Glutamatergic neuron (in vitro differentiated cells): ENCODE measurements at places on chromosomes 7 and 10. TPM values are rescaled to one million over a fixed set of nuclear protein-coding genes. Genes with fewer than 3 reads are reported as not detected.

GRCh38 chr10:110893559-110894179 lies 21.9 kb downstream of the PDCD4 start:
- no peak overlapping the region for H3K4me3 ChIP-seq
- DNase-seq: no peak
- H3K27ac ChIP-seq: no peak overlapping the region
- H3K36me3 ChIP-seq: no peaks in the 10 kb centered on the region
- no peaks in the 10 kb centered on the region for H3K27me3 ChIP-seq

- H3K27me3 ChIP-seq: no peaks in the 10 kb centered on the region
- H3K4me1 ChIP-seq: no peaks in the 10 kb centered on the region
- H3K4me3 ChIP-seq: no peak overlapping the region
- no peak for DNase-seq
- H3K27ac ChIP-seq: no peak overlapping the region
Observed at GRCh38 chr10:47073967-47074366, 162.7 kb downstream of the PTPN20 start.

Gene PRF1
- 2.6 TPM for total RNA-seq

- H3K27ac ChIP-seq: no peak overlapping the region
- no peaks in the 10 kb centered on the region for H3K4me1 ChIP-seq
- H3K36me3 ChIP-seq: no peaks in the 10 kb centered on the region
- no peak for DNase-seq
- H3K4me3 ChIP-seq: no peak overlapping the region
Observed at GRCh38 chr10:128475686-128476367, 349.6 kb upstream of the MKI67 start.

Gene PRPS1L1
- total RNA-seq: not detected

- H3K4me3 ChIP-seq: no peak overlapping the region
- H3K4me1 ChIP-seq: peaks cover 56% of the 10 kb centered on the region
- no peak overlapping the region for H3K27ac ChIP-seq
- H3K36me3 ChIP-seq: no peaks in the 10 kb centered on the region
- H3K27me3 ChIP-seq: peaks cover 2% of the 10 kb centered on the region
Observed at GRCh38 chr7:30159163-30159562, 24.4 kb downstream of the MTURN start.

DNA sequence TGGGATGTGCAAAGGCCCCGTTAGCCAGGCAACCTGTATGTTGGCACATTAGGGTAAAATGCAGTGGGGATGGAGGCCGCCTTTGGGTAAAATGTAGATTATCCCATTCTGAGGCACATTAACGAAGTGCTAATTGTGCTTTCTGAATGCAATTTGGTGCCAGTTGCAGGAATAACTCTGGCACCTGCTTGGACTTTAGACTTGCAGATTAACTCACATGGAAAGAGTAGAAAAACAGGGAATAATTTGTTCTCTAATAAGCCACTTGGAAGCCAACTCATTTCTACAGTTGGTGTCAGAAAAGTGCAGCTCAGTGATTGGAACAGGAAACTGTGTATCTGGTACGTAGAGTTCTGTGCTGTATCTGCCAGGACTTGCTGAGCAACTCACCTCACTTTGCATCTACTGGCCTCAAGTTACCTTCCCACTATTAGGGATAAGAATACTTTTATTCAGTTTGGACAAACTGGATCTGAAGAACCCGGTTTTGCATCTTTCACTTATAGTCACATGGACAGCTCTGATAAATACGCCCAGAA lies 377.4 kb upstream of the PODXL start:
- no peak for DNase-seq
- peaks cover 2% of the 10 kb centered on the region for H3K27me3 ChIP-seq
- no peaks in the 10 kb centered on the region for H3K4me1 ChIP-seq
- H3K4me3 ChIP-seq: no peak overlapping the region

DNA sequence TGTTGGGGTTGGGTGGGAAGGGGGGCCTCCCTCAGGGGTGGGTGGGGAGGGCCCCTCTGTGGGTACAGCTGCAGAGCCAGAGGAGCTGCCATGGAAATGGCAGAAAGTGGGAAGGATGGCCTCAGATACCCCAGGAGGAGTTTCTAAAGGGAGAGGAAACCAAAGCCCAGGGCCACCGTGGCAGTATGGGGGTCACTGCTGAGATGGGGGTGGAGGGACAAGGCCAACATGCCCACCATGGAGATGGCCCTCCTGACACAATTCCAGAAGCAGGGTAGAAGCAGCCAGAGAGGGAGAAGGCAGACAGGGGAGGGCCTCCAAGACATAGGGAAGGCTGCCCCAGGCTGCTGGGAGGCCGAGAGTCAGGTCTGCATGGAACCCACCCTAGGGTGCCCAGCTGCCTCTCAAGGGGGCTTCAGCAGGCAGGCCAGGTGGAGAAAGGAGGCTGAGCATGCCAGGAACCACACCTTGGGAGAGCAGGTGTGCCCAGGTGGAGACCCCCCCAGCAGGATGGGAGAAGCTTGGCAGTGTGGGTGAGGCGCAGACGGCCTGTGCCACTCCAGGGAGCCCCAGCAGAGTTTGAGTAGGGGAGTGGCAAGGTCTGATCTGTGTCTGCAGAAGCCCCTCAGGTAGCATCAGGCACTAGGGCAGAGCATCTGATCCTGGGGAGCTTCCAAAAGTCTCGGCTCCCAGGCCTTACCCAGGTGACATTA lies 146.8 kb downstream of the ARHGAP22 start:
- no peak overlapping the region for H3K27ac ChIP-seq
- H3K4me3 ChIP-seq: no peak overlapping the region
- peaks cover 5% of the 10 kb centered on the region for H3K36me3 ChIP-seq
- DNase-seq: no peak

DNA sequence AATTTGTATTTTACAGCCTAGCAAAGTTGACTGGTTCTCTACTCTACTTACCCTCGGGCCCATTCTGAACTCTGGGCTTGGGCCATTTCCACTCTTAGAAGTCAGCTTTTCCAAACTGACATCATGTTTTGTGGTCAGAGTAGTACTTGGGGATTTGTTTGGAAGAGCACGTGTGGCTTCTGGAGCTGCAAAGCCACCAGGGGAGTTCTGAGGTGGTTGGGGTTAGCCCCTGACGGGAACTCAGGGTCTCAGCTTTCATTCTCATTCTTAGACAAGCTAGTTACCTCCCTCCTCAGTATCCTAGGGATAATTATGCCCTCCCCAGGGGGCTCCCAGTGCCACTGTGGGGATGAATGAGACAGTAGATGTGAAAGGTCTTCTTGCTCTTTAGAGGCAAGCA lies 647.7 kb upstream of the GALNT17 start:
- H3K27ac ChIP-seq: no peak overlapping the region
- no peak overlapping the region for H3K4me3 ChIP-seq
- peaks cover 9% of the 10 kb centered on the region for H3K27me3 ChIP-seq
- DNase-seq: no peak
- H3K4me1 ChIP-seq: peaks cover 40% of the 10 kb centered on the region

GRCh38 chr7:138289082-138289481 lies 171.0 kb upstream of the TRIM24 start:
- H3K27me3 ChIP-seq: peaks cover 1% of the 10 kb centered on the region
- no peak overlapping the region for H3K27ac ChIP-seq
- no peak for DNase-seq
- H3K4me1 ChIP-seq: no peaks in the 10 kb centered on the region
- H3K4me3 ChIP-seq: no peak overlapping the region

Gene ATG9B
- 9.4 TPM for total RNA-seq

DNA sequence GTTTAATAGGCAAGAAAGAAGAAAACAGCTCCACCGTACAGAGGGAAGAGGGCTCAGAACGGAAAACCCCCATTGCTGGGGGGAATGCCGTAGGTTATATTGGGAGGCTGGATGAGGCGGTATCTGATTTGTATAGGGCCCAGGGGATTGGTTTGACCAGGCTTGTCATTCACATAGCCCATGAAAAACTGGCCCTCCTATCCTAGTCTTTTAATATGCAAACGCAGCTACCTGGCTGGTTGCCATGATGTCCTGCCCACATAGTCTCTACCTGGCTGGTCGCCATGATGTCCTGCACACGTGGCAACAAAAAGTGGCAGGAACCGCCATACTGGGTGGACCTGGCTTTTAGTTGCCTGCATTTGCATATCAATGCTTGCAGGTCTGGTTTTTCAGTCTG lies 84.7 kb downstream of the AUTS2 start:
- no peak overlapping the region for H3K4me3 ChIP-seq
- peaks cover 42% of the 10 kb centered on the region for H3K4me1 ChIP-seq
- no peaks in the 10 kb centered on the region for H3K27me3 ChIP-seq
- DNase-seq: no peak
- no peak overlapping the region for H3K27ac ChIP-seq
- H3K36me3 ChIP-seq: no peaks in the 10 kb centered on the region

Gene GOLGA7B
- total RNA-seq: 21.5 TPM

GRCh38 chr10:5404208-5405041 lies at the start of gene TUBAL3:
TUBAL3 (minus strand) TSS chr10:5404828; CDS start chr10:5404792, 36 bp downstream.
- H3K27ac ChIP-seq: no peak within 1 kb of the TSS
- peaks cover 2% of the 10 kb centered on the region for H3K27me3 ChIP-seq
- no peak within 1 kb of the TSS for H3K4me3 ChIP-seq
- no peaks in the 10 kb centered on the region for H3K4me1 ChIP-seq
- H3K36me3 ChIP-seq: peaks cover 5% of the 10 kb centered on the region

- no peak for DNase-seq
- H3K4me1 ChIP-seq: no peaks in the 10 kb centered on the region
- no peak overlapping the region for H3K27ac ChIP-seq
- H3K27me3 ChIP-seq: no peaks in the 10 kb centered on the region
- H3K36me3 ChIP-seq: no peaks in the 10 kb centered on the region
Observed at GRCh38 chr10:90788199-90788491, 69.7 kb downstream of the HTR7 start.

GRCh38 chr7:90064370-90064769 lies 89.9 kb upstream of the STEAP1 start:
- no peaks in the 10 kb centered on the region for H3K27me3 ChIP-seq
- DNase-seq: no peak
- H3K27ac ChIP-seq: no peak overlapping the region

DNA sequence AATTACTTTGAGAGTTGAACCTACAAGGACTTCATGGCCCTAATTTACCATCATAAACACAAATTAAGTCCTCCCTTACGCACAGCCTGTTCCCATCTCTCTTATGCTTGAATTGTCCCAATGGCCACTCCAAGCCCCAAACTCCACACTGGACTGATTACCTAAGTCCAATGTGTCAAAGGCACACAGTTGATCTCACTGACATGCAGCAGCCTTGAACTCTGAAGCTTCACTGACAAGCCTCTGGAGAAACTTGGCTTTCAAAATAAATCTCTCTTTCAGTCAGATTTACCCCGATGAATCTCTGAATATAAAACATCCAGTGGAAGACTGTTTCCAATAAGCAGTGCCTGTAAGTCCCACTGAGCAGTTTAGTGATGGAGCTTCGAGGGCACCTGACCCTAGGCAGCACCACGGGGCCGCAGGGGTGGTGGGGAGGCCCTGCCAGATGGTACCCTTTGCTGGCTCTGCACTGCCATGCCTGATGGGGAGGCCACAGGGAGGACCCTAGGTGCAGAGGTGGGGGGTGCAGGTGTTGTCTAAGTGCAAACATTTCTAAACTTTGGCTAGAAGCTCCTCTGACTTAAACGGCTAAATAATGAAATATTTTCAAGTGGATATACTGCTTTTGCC lies 3.3 kb upstream of the MAT1A start:
- H3K27me3 ChIP-seq: peaks cover 3% of the 10 kb centered on the region
- no peak overlapping the region for H3K4me3 ChIP-seq
- no peaks in the 10 kb centered on the region for H3K36me3 ChIP-seq
- H3K27ac ChIP-seq: no peak overlapping the region
- DNase-seq: no peak

DNA sequence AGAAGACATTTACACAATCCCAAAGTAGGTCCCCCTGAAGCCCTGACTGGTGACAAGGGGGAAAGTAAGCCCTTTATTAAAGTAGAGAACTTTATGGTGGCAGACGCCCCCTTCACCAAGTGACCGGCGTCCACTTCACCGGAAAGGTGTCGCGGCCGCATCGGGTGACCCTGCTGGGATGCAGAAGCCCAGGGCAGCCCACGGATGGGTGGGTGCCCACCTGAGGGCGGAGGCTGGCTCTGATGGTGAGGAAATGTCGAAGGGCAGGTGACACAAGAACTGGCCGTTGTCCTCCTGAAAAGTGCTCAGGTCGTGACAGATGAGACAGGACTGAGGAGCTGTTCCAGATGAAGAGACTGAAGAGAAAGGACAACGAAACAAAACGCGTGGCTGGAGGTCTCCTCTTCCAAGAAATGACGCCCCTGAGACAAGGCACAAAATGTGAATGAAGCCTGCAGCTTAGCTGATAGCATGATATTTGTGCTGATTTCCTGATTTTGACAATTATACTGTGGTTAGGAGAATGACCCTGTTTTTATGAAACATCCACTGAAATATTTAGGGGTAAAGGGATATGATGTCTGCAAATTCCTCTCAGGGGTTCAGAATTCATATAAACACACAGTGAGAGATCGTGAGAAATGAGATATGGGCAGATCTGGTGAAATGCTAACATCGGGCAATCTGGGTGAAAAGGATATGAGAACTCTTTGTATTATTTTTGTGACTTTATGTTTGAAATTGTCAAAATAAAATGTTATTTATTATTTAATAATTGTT lies 123.9 kb downstream of the PRKAG2 start:
- no peak overlapping the region for H3K4me3 ChIP-seq
- H3K36me3 ChIP-seq: no peaks in the 10 kb centered on the region
- no peaks in the 10 kb centered on the region for H3K27me3 ChIP-seq
- H3K4me1 ChIP-seq: peaks cover 14% of the 10 kb centered on the region

- no peak for DNase-seq
- peak overlapping the region; percentile 88 for H3K4me3 ChIP-seq
- H3K27me3 ChIP-seq: peaks cover 14% of the 10 kb centered on the region
- H3K27ac ChIP-seq: no peak overlapping the region
- no peaks in the 10 kb centered on the region for H3K36me3 ChIP-seq
Observed at GRCh38 chr7:6639032-6639431, 1.9 kb downstream of the ZNF316 start.

Gene PKD2L1
- total RNA-seq: 0.44 TPM

DNA sequence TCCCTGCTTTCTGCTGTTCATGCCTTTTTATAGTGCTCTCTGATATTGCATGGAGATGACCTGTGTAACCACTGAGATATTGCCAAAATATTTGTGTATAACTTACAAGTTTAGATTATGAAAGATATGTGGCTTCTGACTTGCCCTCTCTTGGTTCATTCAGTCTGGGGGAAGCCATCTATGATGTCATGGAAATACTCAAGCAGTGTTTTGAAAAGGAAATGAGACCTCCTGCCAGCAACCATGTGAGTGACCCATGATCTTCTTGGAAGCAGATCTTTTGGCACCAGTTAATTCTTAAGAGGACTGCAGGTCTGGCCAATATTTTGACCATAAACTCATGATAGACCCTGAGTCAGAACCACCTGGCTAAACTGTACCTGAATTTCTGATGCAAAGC lies 183.0 kb downstream of the THSD7A start:
- H3K36me3 ChIP-seq: no peaks in the 10 kb centered on the region
- peaks cover 3% of the 10 kb centered on the region for H3K27me3 ChIP-seq
- H3K27ac ChIP-seq: no peak overlapping the region
- H3K4me3 ChIP-seq: no peak overlapping the region

DNA sequence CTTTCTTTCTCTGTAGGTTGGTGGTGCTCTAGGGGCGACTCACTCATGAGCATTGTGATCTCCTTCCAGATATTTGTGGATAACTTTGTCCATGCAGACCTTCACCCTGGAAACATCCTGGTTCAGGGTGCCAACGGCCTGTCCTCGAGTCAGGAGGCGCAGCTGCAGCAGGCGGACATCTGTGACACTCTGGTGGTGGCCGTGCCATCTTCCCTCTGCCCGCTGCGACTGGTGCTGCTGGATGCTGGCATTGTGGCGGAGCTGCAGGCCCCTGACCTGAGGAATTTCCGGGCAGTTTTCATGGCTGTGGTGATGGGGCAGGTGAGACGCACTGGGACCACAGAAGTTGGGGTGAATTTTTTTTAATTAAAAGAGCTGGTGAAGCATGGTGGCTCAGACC lies 9.6 kb upstream of the NDUFB2 start:
- H3K36me3 ChIP-seq: no peaks in the 10 kb centered on the region
- H3K4me1 ChIP-seq: peaks cover under 1% of the 10 kb centered on the region
- no peaks in the 10 kb centered on the region for H3K27me3 ChIP-seq
- H3K27ac ChIP-seq: no peak overlapping the region

Gene VAX1
- total RNA-seq: 0.27 TPM
